Stimulated activated CD8-positive, alpha-beta memory T cell treated with anti-CD3 and anti-CD28 coated beads, Interleukin-15, amount 100 ng/mL, for 1 hour (primary cell): ENCODE measurements at places on chromosomes 2 and 18.

DNA sequence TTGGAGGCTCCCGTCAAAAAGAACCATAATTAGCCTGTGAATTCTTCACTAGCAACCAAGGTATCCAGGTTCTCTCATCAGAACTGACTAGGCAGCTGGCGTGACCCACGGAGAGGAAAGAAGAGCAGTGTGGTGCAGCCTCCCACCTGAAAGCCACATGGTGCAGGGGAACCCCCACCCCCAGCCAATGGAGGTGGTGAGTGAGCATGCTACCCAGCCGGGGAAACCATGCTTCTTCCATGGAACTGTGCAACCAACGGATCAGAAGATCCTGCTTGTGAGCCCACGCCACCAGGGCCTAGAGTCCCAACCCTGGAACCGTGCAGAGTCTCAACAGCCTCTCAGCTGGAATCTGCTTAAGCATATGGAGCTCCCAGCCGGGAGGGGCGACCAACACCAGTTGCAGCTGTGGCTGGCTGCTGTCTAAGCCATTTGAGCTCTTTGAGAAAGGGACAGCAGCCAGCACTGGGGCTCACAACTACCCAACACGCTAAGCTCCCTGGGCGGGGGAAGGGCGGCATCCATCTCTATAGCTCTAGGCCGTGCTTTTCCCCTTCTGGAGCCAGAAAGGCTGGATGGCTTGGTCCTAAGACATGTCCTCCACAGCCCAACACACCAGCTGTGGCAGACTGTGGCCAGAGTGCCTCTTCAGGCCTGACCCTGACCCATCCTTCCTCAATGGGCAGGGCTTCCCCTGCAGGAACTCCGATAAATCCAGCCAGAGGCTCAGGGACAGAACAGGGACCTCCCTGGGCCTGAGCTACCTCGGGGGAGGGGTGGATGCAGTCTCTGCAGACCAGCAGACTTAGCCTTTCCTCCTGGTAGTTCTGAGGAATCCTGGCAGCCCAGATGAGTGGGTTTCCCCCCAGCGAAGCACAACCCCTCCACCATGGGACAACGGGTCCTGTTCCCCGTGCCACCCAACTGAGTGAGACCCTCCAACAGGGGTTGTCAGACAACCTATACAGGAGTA, 151.4 kb upstream of the NXPH2 start:
- no peak for DNase-seq

- no peak for DNase-seq
These were observed 7.0 kb upstream of the NDUFV2 start for GRCh38 chr18:9095297-9096006.

- no peak for DNase-seq
These were observed 46.3 kb upstream of the STAM2 start for GRCh38 chr2:152221839-152222238.

DNA sequence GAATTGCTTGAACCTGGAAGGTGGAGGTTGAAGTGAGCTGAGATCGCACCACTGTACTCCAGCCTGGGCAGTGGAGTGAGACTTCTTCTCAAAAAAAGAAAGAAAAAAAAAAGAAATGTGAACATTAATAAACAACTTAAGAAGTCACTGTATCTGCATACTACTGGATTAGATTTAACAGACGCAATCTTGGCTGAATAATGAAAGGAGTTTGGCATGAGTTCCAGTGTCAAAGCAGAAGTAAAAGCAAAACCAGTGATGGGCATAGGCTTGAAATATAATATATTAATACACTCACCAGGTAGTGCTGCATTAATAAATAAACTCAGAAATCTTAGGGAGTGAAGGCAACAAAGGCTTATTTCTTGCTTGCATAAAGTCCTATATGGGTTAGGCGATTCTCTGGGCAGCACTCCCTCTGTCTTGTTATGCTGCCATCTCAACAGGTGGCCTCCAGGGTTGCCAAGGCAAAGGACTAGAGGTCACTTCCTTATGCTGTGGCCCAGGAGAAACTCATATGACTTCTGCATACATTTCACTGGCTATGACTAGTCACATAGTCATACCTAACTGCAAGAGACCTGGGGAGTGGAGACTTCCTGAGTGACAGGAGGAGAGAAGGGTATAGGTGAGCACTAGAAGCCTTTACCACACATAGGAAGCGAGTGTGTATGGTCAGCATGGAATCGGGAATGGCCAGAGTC, 296.2 kb upstream of the SPRED2 start:
- DNase-seq: no peak
